GM23248 (cell line): ENCODE measurements at places on chromosomes 6 and 20.

DNA sequence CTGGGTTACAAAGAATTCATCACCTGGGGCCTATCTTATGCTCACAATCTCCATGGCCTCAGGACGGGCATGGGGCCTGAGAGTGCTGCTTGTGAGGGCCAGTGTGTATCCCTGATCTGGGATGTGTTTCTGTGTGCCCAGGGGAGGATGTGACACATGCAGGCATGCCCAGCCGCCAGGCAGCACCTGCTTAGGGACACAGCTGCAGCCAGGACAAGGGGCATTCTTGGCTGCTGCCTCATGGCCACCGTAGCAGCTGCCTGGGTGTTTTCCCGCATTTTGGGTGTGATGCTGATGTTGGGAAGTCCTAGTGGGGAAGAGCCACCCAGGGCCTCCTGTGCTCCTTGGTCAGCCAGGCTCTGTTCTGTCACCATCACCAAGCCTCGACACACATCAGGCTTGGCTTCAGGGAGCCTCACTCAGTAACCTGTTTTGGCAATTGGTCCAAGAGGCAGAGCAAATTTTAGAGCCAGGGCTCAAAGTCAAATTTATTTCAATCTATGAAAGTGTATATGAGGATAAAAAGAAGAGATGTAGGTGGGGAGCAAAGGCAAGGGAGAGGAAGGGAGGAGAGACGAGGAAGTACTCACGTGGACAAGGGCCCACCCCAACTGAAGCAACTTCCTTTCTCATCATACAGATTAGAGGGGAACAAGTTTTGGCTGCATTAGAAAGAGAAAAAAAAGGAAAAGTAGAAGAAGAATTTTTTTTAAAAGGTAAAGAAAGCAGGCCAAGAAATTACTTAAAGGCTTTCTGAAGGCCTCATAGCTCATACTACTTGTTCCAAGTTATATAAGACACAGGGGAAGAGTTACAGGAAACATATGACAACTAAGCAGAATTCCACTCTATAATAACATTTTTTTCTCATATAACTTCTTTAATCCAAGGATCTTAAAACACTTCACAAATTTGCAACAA is 269.9 kb upstream of the SUPT3H start:
- no peak for DNase-seq

GRCh38 chr20:3804254-3804751 is 8.2 kb downstream of the CDC25B start:
- no peak for DNase-seq

DNA sequence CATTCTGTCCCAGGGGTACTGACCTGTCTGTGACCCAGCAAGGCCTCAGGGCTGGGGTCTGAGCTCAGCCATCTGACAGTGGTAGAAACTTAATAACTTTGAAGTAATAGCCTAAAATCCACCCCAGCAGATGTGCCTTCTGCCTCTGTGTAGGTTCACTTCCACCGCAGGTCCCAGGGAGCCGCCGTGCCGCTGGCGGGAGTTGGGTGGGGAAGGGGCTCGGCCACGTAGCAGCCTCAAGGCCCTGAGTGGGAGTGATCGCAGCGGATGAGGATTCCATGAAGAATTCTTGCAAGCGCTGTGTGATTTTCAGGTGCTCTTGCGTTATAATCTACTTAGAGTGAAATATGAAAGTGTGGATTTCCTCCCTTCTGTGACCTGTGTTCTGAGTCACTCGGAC is 163.7 kb downstream of the DTNBP1 start:
- DNase-seq: no peak

- no peak for DNase-seq
These were observed 181.8 kb downstream of the TAF4 start for GRCh38 chr20:61883857-61884393.

- DNase-seq: no peak
These were observed 164.3 kb upstream of the RIN2 start for GRCh38 chr20:19593762-19594161.

GRCh38 chr20:17798601-17799000 is 98.8 kb downstream of the BANF2 start:
- no peak for DNase-seq

GRCh38 chr6:96852605-96853004 is 15.3 kb upstream of the GPR63 start:
- no peak for DNase-seq

DNA sequence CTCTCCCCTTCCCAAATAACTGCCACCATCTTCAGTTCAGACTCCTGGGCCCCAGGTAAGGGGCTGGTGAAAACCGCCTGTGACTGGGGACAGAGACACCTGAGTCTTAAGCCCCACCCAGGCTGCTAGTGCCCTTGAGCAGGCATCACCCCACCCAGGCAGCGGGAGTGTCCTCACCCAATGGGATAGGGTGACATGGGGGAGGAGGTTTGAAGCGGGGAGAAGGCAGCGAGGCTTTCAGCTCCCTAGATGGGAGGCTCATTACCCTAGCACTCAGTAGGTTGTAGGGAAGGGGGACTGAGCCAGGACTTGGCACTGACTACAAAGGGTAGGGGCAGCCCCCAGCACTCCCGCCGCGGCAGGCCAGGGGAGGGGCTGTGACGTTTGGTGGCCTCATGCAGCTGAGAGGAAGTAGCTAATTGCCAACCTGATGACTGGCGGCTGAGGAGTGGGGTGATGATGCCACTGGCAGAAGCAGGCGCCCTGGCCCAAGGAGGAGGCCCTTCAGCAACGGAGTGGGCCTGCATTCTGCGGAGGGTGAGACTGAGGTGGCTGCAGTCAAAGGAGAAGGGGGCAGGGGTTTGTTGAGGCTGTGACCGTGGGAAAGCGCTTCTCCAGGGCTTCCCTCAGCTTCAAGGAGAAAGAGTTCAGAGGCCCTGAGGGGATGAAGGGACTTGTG is 126.9 kb downstream of the MRPL14 start:
- DNase-seq: no peak

GRCh38 chr6:17032988-17033634 is 68.7 kb upstream of the STMND1 start:
- peak; percentile 97 for DNase-seq

DNA sequence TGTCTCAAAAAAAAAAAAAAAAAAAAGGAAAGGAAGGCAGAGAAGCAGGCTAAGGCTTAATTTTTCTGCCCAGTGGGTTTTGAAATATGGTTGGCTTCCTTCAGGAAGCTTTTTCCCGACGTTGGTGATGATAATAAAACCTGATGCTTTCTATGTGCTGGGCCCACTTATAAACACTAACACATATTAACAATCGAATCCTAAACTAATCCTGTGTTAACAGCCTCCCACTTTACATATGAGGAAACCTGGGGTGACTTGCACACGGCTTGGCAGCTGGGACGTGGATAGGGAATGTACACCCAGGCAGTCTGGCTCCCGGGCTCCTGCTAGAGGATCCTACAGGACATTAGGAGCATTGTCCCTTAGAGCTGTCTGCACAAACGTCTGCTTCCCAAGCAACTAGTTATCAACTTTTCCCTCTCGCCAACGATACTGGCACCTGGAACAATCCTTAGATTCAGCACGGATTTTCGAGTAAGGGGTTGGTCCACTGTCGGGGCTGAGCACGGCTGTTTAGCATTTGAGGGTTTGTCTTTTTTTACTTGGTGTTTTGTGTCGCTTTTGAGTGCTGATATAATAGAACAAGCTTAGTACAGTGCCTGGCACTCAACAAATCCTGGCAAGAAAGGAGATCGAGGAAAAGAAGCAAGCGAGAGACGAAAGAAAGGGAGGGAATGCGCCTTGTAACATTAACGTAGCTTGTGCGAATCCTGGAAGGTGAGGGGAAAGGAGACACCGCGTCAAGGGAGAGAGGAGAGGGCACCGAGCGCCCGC is 622 bp upstream of the KIZ start:
- peak; percentile 79 for DNase-seq

DNA sequence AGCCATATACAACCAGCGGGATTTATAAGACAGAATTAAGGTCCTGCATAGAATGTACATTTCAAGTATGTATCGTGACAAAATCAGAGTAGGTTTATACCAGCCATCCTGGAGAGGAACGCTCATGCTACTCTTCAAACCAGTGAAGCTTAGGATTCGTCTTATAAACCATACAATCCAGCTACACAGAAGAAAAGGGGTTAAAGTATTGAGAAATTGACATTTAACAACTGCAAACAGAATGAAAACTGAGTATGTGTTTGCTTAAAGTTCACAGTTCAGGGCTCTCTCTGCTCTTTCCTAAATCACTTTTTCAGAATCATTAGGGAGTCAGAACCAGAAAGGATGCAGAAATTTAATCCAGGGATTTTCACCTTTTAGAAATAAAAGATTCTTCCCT is 17.9 kb downstream of the ADAT2 start:
- no peak for DNase-seq

DNA sequence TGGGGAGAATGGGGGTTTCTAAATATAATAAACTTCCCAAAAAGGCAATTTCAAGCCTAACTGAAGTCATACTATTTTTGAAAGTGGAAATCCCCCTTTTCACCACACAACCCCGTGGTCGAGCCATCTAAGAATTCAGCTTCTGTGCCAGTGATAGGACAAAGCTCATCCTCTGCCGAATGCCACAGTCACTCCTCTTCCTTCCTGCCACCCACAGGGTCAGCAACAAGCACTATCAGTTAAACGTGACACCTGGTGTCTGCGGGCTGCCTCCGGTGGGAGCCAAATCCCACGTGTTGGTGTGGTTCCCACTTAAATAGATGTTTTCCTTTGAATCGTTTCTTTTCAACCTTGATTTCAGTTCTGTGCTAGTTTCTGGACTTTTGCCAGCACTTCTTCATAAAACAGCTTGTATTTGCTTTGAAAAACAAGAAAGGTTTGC is 60.7 kb downstream of the TNFAIP3 start:
- DNase-seq: no peak

- peak; percentile 84 for DNase-seq
These were observed 125.8 kb downstream of the MCHR2 start for GRCh38 chr6:99868074-99868702.

DNA sequence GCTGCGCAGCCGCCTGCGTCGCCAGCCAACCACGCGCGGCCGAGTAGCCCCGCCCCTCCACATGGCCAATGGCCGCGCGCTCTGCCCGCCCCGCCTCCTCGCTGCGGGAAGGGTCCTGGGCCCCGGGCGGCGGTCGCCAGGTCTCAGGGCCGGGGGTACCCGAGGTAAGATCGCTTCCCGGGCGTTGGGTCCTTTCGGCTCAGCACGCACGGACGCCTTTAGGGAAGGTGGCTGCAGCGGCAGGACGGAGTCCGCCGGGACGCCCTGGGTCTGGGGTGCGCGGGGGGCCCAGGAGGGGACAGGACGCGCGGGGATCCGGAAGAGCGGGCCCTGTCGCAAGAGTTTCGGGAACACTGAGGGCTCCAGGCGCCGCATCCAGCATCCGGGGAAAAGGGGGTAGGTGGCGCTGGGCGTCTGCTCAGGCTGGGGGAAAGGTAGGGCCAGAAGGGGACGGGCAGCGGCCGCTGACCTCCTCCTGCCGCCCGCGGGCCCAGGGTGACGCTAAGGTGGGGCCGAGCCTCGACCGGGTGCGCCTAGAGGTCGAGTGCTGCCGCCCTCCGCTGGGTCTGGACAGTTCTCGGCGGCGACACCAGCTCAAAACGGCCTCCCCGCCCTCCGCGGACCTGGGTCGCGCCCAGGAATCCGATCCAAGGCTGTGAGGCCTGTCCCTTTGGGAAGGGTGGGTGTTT is at the start of gene MAVS:
TSS of gene MAVS (plus strand) at position 95 of the 689 bp plus-strand sequence. CDS start 7,791 bp downstream, outside the sequence.
- DNase-seq: peak; percentile 91

DNA sequence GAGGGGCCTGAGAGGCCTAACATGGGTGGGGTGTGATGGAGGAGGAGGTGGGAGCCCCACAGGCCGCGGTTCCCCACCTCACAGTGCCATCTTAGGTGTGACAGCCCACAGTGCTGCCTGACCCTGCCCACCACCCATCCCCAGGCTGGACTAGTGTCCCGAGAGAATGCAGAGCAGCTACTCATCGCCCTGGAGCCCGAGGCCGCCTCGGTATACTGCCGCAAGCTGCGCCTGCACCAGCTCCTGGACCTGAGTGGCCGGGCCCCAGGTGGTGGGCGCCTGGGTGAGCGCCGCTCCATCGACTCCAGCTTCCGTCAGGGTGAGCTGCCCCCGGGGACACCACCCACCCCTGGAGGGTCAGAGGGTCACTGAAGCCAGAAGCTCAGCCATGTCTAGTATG is 15.6 kb downstream of the HSPA12B start:
- DNase-seq: no peak

DNA sequence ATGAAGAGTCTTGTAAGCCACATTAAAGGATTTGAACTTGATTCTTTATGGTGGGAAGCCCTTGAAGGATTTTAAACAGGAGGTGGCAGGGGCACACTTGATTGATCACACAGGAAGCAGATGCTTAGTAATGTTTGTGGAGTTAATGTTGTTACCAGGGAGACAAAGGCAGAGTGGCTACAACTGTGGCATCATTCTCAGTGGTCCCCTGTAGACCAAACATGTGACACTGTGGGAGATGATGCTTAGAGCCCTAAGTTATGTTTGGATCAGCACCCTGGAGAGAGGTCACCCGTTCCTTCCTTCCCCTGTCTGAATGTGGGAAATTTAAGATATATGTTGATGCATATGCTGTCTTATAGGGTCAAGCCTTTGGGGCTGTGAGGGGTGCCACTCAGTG is 53.2 kb downstream of the EIF2S2 start:
- DNase-seq: peak; percentile 30

DNA sequence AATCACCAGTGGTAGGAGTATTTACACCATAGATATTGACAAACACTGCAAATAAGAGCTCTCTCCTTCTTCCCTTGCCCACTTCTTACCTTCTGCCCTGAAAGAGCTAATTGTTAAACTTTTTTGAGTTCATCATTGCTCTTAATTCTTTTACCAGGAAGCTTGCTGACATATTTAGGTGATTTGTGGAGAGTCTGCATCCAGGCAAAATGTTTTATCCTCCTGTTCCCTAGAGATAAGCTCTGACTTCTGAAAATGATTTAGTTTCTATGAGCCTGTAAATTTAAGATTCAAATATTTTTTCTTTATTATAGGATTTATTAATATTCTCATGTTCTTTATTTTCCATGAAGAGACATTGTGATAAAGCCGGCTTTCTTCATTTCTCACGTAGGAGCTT is 81.5 kb downstream of the ADGRB3 start:
- no peak for DNase-seq

- DNase-seq: no peak
These were observed 188.8 kb downstream of the DLL1 start for GRCh38 chr6:170102038-170102437.

DNA sequence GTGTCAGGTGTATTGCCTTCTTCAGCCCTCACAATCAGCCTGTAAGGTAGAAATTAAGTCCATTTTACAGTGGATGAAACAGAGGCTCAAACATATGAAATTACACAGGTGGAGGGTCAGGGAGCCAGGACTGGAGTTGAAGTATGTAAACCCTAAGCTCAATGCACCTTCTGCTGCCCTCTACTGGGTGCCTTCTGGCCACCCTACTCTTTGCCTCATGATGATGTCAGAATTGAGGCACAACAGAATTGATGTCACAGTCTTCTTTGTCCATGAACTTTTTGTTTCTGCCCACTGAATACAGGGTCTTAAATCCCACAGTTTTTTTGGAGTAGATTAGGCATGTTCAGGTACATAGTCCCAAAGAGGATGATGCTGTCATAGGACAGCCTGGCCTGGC is 400.8 kb upstream of the CHD6 start:
- DNase-seq: no peak

DNA sequence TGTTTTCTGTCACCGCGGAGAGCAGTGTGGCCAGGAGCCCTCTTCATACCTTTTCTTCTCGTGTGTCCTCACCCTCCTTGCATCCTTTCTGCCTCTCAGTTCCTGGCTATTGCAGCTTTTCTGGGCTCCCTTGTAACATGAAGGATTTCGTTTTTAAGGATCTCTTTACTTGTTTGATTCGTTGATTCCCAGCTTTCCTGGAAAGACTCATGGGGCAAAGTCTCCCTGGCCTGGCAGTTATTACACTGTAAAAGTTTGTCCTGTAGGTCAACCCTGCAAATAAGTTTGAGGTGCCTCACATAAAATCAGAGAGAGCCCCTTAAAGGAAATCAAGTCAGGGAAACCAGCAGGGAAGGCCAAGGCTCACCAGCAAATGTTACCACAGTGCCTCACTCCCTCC is 70.1 kb downstream of the ISM1 start:
- no peak for DNase-seq
